ENCODE measurements at places on chromosomes 7 and 10.

- no peak for DNase-seq
These were observed 7.5 kb downstream of the CPA1 start for GRCh38 chr7:130387628-130388403.

GRCh38 chr7:20858951-20859350 is 72.3 kb upstream of the SP8 start:
- DNase-seq = no peak

DNA sequence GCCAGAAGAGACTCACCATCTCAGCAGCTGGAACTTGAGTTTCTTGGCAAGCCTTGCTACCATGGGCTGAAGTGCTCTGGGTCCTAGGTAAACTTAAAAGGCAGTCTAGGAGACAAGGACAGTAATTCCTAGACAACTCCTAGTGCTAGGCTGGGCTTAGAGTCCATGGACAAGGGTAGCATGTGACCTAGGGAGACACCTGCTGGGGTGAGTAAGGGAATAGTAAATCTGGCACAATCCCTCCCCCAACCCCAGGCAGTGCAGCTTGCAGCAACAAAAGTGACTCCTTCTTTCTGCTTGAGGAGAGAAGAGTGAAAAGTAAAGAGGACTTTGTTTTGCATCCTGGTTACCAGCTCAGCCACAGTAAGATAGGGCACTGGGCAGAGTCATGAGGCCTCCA is 316.5 kb upstream of the IMMP2L start:
- no peak for DNase-seq

DNA sequence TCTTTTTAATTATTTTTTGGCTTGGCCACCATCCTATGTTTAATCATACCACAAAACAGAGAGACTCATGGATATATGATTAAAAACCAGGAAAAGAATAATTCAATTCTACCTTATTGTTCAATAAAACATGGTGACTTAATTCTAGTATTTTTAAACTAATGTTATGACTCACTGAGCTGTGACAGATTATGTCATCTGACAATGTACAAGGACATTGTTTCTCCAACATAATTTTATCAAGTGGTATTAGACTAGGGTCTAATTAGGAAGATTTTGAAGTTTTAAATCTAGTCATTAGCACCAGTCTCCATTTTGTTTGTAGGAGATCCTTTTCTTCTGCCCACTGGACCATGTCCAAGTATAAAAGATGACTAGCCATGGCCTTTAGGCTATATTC is 199.3 kb upstream of the MDFIC start:
- DNase-seq = no peak

DNA sequence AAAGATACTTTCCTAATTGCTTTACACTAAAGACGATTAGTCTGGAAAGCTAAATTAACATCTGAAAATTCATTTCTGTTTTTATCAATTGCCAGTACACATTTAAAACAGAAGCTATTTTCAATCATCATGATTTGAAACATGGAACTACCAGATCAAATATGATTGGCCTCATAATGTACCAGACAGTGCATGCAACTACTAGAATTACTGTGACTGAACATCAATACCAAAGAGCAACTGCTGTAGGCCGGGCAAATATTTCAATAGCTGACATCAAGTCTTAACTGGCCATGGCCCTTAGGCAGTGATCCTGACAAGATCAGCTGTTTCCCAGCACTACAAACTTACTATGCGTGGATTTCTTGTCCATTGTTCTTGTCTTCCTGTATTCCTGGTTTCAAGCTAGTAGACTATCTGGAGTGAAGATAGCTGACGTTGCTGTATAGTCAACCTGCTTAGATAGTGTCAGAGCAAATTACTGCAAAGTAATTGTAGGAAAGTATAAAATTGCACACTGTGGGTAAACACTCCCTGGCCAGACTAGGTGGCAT is 21.7 kb upstream of the WNT16 start:
- DNase-seq = no peak

DNA sequence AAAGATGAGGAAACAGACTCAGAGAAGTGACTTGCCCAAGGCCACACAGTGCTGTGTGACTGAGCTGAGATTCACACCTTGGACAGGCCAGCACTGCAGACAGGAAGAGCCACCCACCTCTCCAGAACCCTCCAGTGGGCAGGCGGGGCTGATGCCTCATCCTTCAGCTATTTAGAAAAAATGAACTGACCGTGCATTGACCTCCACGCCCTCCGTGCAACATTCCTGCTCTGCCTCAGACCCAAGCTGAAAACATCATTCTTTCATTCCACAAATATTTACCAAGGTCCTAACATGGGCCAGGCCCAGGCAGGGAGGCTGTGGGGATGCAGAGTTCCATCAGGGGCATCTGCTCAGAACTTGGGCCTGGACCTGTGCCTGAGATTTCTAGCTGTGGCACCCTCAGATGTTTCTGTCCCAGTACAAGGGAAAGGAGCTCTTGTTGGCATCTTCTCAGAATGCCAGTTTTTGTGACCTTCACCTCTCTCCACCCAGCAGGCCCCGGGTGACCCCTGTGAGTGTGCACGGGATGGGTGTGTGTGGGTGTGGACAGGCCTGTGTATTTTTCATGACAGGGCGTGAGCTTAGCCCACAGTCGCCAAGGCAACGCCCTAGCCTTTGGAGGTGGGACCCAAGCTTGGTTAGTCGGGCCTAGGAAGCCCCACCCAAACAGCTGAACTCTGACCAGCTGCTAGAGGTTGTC is 6.5 kb downstream of the VSIR start:
- DNase-seq = no peak
